ENCODE measurements at places on chromosomes 12 and 14.

DNA sequence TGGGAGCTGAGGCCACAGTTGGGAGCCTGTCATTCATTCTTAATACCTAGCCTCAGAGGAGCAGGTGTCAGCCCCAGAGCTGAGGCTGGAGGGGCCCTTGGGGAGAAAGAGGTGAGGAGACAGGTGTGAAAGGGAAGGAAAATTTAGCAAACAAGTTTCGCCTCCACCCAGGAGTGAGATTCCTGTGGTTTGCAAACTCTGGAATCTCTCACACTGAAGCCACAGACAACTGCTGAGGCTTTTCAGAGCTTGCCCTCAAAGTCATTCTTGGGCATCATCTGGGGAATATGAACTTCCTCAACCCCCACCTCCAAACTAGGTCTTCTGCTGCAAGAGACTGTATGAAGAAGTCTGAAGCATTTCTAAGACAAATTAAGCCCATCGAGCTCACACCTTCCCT is 589.5 kb upstream of the TBX3 start:
- no peak for DNase-seq

GRCh38 chr12:124581307-124582107 is 14.1 kb upstream of the NCOR2 start:
- DNase-seq, result no peak

- DNase-seq, result no peak
Observed at GRCh38 chr14:20247646-20248246, 8.7 kb downstream of the OR11H4 start.

GRCh38 chr14:71741241-71741640 is 191.0 kb upstream of the RGS6 start:
- DNase-seq, result no peak

GRCh38 chr12:77847680-77848431 is 17.2 kb downstream of the NAV3 start:
- DNase-seq, result no peak

- DNase-seq, result no peak
Observed at GRCh38 chr14:95316821-95317220, 2.9 kb downstream of the CLMN start.

GRCh38 chr14:91417120-91417982 is at the start of gene CCDC88C:
Gene CCDC88C (minus strand): TSS chr14:91417820. CDS start chr14:91417690, 130 bp downstream.
- DNase-seq, result peak; percentile 15

DNA sequence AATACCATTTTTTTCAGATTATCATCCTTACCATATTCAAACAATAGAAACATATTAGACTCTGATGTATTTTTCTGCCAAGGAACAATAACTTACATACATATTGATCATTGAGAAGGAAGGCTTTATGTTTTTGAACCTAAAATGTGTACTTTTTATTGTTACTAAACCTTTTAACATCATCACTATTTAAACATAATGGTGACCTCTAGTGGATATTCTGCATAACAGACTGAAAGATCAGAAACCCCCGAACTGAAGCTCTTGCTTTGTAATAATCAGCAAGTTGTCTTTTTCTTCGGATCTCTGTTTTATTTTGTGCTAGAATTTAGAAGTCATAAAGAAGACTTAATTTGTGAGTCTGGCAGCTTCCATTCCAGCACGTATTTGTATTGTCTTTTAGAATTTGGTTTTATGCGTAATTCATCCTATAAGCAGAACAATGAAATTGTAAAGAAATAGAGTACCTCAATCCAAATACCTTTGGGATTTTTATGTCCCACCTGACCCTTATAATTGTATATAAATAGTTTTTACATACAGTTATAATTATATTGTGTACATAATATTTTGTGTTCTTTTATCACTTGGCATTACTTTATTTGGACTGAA is 125.9 kb upstream of the ATF1 start:
- DNase-seq, result no peak

DNA sequence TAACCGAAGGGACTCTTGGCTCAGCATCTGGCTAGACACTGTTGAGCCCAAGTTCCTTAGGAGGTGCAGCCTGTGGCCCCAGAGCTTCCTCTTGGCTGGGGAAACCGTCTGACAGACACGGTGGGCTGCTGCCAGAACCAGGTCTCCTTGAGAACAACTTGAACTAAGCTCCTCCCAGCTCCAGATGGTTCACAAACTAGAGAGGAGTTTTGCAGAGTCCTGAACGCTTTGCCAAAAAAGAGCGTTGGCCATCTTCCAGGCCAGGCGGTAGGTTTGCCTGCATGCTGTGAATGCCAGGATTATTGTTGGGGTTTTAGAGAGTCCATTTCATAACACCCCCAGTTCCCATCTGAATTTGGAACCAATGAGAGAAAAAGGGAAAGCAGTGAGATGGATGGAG is 399.8 kb downstream of the RGS6 start:
- no peak for DNase-seq

GRCh38 chr14:73744874-73745529 is 30.8 kb upstream of the PNMA1 start:
- DNase-seq, result no peak

- no peak for DNase-seq
Observed at GRCh38 chr12:60257063-60257462, 661.2 kb downstream of the SLC16A7 start.

Measured in esophagus squamous epithelium (tissue), 5 donors.